ENCODE measurements at places on chromosomes 11 and 22. TPM values are rescaled to one million over a fixed set of nuclear protein-coding genes. Genes with fewer than 3 reads are reported as not detected.

- H3K27me3 ChIP-seq, result peaks cover 34% of the 10 kb centered on the region
- no peaks in the 10 kb centered on the region for H3K36me3 ChIP-seq
- H3K4me1 ChIP-seq, result no peaks in the 10 kb centered on the region
- no peak overlapping the region for H3K4me3 ChIP-seq
- no peak for DNase-seq
Measured at GRCh38 chr11:86948733-86949132, 6.5 kb downstream of the FZD4 start.

Gene CADM1
- total RNA-seq, result 0.92 TPM

GRCh38 chr11:64223001-64223651 lies 2.9 kb downstream of the TRPT1 start:
- H3K4me3 ChIP-seq, result no peak overlapping the region
- peaks cover 23% of the 10 kb centered on the region for H3K4me1 ChIP-seq
- H3K27ac ChIP-seq, result no peak overlapping the region
- H3K36me3 ChIP-seq, result peaks cover 11% of the 10 kb centered on the region
- H3K27me3 ChIP-seq, result no peaks in the 10 kb centered on the region

DNA sequence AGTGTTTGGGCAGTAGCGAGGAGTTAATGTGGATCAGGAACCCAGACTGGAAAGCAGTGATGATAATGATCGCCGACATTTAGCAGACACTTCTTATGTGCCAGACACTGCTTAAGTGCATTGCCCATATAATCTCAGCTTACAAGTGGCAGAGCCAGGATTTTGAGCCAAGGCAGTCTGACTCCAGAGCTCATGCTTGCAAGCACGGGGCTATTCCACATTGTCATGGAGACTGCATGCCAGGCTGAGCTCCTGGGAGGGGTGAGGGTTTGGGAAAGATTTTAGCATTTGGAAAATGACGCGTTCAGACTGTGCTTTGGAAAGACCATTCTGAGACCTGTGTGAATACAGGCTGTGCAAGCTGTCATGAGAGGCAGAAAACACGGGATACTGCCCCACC lies 302.7 kb downstream of the DDX10 start:
- peaks cover 7% of the 10 kb centered on the region for H3K27me3 ChIP-seq
- no peak for DNase-seq
- no peaks in the 10 kb centered on the region for H3K36me3 ChIP-seq
- no peak overlapping the region for H3K27ac ChIP-seq
- H3K4me3 ChIP-seq, result no peak overlapping the region

GRCh38 chr22:50190941-50191741 lies 5.4 kb downstream of the TRABD start:
- peak; percentile 84 for DNase-seq
- H3K27ac ChIP-seq, result peak overlapping the region; percentile 97
- peak overlapping the region; percentile 81 for H3K4me3 ChIP-seq
- H3K4me1 ChIP-seq, result peaks cover 47% of the 10 kb centered on the region
- peaks cover 27% of the 10 kb centered on the region for H3K36me3 ChIP-seq

Gene RTN4RL2
- total RNA-seq, result not detected

Gene IL17REL
- total RNA-seq, result not detected

DNA sequence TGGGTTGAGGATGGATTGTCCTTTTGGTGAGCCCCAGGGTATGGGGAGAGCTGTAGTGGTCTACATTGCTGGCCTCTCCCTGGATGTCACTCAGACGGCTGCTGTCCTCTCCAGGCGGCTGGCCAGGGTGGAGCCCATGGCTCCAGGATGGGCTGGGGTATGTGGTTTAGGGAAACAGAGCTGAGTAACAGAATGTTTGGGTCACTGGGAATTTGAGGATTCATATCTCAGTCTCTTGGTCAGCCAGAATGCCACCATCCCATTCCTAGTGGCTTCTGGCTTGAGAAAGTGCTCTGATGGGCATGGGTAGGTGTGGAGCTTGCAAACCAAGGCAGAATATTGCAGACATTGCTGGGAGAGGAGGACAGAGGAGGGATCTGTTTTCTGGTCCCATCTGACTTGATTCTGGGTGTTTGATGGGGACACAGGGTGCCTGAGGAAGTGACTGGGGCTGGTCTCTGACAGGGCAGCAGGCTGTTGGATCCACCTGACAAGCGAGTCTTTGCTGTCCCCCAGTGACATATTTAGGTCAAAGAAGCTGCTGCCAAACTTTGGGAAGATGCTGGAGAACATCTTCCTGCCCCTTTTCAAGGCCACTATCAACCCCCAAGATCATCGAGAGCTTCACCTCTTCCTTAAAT lies 41.4 kb downstream of the AMPD3 start:
- H3K4me3 ChIP-seq, result no peak overlapping the region
- H3K27ac ChIP-seq, result no peak overlapping the region
- H3K4me1 ChIP-seq, result no peaks in the 10 kb centered on the region
- DNase-seq, result no peak

- no peaks in the 10 kb centered on the region for H3K36me3 ChIP-seq
- H3K4me3 ChIP-seq, result no peak overlapping the region
- no peak overlapping the region for H3K27ac ChIP-seq
- no peaks in the 10 kb centered on the region for H3K27me3 ChIP-seq
Measured at GRCh38 chr11:84173078-84173477, 886.9 kb upstream of the CCDC90B start.

DNA sequence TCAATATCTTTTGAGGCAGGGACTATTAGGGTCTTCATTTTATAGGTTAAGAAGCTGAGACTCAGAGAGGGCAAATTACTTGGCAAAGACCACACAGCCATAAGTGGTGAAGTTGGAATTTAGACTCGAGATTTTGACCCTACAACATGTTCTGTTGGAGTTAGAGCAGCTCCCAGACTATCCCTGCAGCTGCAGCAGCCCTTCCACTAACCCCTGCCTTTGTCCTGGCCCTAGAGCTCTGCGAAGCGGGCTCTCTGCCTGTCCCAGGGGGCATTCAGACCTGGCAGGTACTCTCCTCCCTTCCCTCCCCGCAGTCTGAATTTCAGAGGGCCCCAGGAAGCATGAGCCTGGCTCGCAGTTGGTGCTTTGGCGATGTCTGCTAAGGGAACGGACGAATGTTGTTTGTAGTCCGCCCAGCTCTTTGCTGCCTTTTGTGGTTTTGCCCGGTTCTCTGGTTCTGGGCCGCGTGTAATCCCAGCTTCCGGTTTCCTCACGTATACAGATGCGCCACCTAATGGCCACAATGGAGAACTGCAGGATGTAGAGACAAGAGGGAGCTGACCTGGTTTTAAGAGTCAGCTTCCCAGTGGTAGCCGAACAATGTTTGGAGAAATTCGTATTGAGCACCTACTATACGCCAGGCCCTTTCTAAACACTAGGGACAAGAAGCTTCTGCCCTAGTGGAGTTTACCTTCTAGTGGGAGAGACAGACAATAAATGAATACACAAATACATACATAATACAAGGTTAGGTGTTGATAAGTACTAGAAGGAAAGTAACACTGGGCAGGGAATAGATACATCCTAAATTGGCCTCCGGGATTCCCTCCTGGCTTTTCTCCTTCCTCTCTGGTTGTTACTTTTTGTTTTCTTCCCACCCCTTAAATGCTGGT lies 125.2 kb downstream of the ST3GAL4 start:
- peak overlapping the region; percentile 41 for H3K4me3 ChIP-seq
- peaks cover 1% of the 10 kb centered on the region for H3K27me3 ChIP-seq
- peak; percentile 79 for DNase-seq
- H3K27ac ChIP-seq, result peak overlapping the region; percentile 90

Gene SMC1B
- 0.64 TPM for total RNA-seq

GRCh38 chr11:110985547-110985946 lies 260.0 kb upstream of the POU2AF2 start:
- DNase-seq, result no peak
- no peak overlapping the region for H3K27ac ChIP-seq
- H3K27me3 ChIP-seq, result peaks cover 2% of the 10 kb centered on the region
- no peaks in the 10 kb centered on the region for H3K4me1 ChIP-seq
- no peak overlapping the region for H3K4me3 ChIP-seq

GRCh38 chr11:37076866-37077265 lies 478.8 kb upstream of the RAG2 start:
- no peak for DNase-seq
- no peaks in the 10 kb centered on the region for H3K4me1 ChIP-seq
- H3K27ac ChIP-seq, result no peak overlapping the region
- H3K36me3 ChIP-seq, result no peaks in the 10 kb centered on the region

Gene LRRC51
- 9.5 TPM for total RNA-seq

Gene TRIM3
- total RNA-seq, result 6.8 TPM

DNA sequence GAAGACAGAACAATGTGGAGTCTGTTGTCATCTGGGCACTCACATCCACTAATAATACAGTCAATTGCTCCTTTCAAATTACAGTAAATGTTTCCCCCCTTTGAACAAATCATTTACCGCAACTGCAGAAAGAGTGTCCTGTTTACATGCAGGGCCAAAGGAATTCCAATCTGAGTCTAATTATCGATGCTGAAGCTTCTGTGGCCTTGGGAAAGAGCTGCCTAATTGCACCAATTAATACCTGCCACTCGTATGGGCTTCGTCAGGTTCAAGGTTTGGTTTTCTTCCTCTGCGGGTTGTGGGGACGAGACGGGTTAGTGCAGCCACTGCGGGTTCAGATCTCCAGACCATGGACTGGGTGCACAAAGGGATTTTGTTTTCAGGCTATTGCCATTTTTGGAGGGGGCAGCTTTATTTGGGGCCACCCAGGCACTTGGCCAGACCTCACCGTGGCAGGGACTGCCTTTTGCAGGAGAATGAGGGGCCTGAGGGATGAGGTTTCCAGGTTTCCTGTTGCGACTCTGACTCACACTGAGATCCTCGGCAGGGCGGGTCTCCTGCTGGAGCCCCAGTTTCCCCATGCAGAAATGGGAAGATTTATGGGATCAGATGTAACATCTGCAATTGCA lies 147.6 kb downstream of the MIAT start:
- no peak overlapping the region for H3K4me3 ChIP-seq
- H3K36me3 ChIP-seq, result no peaks in the 10 kb centered on the region
- no peak for DNase-seq
- H3K27me3 ChIP-seq, result no peaks in the 10 kb centered on the region
- H3K4me1 ChIP-seq, result no peaks in the 10 kb centered on the region

Gene OR51Q1
- not detected for total RNA-seq

GRCh38 chr22:31802575-31802974 lies 48.8 kb downstream of the DEPDC5 start:
- H3K27me3 ChIP-seq, result no peaks in the 10 kb centered on the region
- H3K4me1 ChIP-seq, result no peaks in the 10 kb centered on the region
- no peak for DNase-seq
- H3K36me3 ChIP-seq, result peaks cover 36% of the 10 kb centered on the region

DNA sequence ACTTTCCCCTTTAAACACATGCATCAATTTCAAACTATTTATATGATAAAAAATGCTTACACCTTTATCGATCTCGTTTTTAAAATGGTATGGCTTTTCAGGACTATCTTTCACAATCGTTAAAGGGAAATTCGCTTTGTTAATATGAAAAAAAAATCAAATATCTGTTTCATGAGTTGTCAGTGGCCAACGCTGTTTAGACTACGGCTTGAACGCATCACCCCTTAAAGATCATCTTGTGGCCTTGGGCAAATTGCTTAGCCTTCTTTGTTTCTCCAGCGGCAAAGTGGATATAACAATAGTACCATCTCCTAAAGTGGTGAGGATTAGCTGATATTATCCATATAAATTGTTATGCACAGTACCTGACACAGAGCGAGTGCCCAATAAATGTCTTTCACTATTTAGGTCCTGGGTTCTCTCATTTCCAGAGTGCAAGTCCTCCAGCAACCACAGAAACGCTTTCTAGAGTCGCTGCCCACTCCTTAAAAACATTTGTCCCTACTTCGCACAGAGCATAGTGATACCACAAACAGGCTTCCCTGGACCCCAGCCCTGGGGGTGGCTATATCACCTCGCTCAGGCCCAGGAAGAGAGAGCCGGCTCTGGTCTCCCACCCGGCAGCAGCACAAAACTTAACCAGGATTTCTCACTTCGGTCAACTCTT lies 904 bp downstream of the SLC35F2 start:
- peak overlapping the region; percentile 88 for H3K4me3 ChIP-seq
- H3K27me3 ChIP-seq, result no peaks in the 10 kb centered on the region
- peaks cover 2% of the 10 kb centered on the region for H3K36me3 ChIP-seq
- DNase-seq, result no peak

- no peak for DNase-seq
- no peaks in the 10 kb centered on the region for H3K36me3 ChIP-seq
- H3K27ac ChIP-seq, result no peak overlapping the region
- H3K27me3 ChIP-seq, result no peaks in the 10 kb centered on the region
- H3K4me1 ChIP-seq, result no peaks in the 10 kb centered on the region
- no peak overlapping the region for H3K4me3 ChIP-seq
Measured at GRCh38 chr22:25147642-25147928, 52.1 kb upstream of the CRYBB3 start.

DNA sequence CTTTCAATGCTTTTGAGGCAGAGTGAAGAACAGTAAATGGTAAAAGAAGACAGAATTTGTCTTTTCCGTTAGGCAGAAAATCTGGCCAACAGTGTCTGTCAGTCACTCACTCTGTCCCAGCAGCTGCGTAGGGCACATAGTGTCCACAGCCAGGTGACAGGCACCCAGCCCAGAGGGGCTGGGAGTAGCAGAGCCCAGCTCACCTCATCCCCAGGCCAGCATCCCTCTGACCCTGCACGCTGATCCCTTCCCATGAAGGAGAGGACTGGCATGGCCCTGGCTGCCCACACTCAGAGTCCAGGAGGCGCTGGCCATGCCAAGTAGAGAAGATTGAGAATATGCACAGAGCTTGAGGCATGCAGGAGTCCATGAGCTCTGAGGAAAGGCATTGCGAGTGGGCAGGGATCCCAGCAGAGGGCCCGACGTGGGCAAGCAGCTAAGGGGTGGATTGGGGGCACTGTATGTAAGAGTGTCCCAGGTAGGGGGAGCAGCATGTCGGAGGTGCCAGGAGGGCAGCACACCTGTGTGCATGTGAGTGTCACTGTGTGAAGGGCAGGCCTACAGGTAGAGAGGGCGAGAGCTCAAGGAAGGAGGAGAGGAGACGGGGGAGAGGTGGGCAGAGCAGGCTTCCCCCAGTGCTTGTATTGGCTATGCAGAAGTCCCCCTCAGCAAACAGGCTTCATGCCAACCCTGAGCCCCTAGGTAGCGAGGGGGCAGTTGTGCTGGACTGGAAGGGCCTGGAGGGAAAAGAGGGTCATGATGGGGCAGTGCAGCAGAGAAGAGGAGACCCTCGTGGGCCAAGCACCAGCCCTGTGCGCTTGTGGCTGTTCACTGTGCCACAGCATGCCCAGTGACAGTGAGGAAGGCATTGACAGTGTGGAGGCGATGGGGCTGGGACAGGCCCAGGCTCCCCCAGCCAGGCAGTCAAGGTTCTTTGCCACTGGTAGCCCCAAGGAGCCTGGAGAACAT lies 133.8 kb downstream of the OSBP2 start:
- DNase-seq, result no peak
- H3K27ac ChIP-seq, result no peak overlapping the region
- H3K4me3 ChIP-seq, result no peak overlapping the region
- no peaks in the 10 kb centered on the region for H3K4me1 ChIP-seq
- peaks cover 10% of the 10 kb centered on the region for H3K27me3 ChIP-seq
- H3K36me3 ChIP-seq, result no peaks in the 10 kb centered on the region

GRCh38 chr11:122155765-122156527 lies 39.9 kb upstream of the BLID start:
- no peak for DNase-seq
- no peaks in the 10 kb centered on the region for H3K36me3 ChIP-seq
- H3K27me3 ChIP-seq, result peaks cover 22% of the 10 kb centered on the region
- H3K4me1 ChIP-seq, result peaks cover 7% of the 10 kb centered on the region

DNA sequence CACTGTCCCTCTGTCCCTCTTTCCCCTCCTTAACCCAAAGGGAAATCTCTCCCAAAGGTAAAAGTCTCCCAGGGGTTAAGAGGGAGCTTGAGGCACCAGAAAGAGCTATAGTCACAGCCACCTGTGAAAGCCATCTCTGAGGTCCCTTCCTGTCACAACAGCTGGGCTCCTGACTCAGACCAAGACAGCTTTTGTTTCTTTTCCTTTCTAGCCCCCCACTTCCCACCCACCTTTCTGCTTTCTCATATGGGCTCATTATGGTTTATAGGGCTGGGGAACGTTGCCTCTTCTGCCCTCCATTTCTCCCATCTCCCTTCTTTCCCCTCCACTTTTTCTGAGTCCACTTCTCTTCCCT lies 19.1 kb downstream of the MIF start:
- H3K36me3 ChIP-seq, result no peaks in the 10 kb centered on the region
- no peak for DNase-seq
